ENCODE measurements at places on chromosomes 1 and 21.

GRCh38 chr1:240149484-240150094 is 57.9 kb downstream of the FMN2 start:
- DNase-seq = peak; percentile 56

GRCh38 chr1:84884671-84885389 is 8.2 kb downstream of the LPAR3 start:
- DNase-seq = no peak

GRCh38 chr1:44624268-44624901 is 49.9 kb downstream of the TMEM53 start:
- no peak for DNase-seq

DNA sequence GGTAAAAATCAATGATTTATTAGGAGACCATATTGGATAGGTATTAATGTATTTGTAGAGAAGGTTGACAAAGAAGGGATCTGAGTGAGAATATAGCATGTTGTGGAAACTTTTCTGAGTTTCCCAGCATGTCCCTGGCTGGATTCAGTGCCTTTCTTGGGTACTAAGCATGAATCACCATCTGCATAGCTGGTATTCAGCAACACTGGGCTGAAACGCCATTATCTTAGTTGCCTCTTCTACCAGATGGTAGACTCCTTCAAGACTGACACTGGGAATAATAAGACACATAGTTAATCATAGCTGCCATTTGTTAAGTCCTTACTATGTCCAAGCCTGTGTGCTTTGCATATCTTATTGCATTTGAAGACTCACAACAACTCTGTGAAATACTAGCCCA is 45.5 kb downstream of the ATP5PF start:
- DNase-seq = no peak

DNA sequence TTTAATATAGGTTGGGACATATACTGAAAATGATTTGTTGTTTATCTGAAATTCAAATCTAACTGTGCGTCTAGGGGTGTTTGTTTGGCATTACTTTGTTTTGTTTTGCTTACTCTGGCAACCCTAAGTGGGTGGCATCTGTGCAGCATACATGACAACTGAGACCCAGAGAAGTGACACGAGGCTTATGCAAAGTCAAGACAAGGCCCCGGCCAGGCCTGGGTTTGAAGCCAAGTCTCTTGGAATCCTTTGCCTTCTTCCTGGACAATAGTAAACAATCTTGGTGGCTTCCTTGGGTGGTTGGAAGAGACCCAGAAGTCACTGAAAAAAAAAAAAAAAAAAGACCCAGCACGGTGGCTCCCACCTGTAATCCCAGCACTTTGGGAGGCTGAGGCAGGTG is 197.6 kb upstream of the TMEM51 start:
- no peak for DNase-seq

DNA sequence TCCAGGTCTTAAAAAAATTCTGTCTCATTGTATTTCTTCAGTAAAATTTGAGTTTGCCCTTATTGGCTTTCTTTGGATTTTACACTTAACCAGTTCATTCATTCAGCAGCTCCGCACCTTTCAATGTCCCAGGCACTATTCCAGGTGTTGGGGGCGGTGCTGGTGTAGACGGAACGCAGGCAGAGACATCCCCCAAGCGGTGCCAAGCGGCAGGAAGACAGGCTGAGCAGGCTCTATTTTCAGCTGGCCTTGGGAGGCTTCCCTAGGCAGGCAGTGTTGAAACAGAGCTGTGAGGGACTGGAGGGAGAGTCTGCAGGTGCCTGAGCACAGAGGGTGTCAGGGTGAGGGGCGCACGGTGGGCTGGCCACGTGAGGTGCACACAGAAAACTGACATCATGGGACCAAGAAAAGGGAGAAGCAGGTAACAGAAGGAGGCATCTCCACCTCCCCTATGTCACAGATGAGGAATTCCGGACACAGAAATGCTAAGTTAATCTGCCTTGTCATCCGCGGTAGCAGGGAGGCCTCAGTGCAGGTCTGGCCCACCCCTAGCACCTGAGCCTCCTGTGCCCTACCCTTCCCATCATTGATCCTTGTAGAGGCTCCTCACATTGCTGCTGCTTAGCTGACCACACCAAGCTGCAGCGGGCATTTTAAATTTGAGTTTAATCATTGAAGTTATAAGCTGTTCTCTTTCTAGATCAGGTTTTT is 40.8 kb downstream of the SLC37A1 start:
- DNase-seq = no peak

GRCh38 chr1:201990427-201990826 is 8.0 kb downstream of the RNPEP start:
- DNase-seq = no peak

DNA sequence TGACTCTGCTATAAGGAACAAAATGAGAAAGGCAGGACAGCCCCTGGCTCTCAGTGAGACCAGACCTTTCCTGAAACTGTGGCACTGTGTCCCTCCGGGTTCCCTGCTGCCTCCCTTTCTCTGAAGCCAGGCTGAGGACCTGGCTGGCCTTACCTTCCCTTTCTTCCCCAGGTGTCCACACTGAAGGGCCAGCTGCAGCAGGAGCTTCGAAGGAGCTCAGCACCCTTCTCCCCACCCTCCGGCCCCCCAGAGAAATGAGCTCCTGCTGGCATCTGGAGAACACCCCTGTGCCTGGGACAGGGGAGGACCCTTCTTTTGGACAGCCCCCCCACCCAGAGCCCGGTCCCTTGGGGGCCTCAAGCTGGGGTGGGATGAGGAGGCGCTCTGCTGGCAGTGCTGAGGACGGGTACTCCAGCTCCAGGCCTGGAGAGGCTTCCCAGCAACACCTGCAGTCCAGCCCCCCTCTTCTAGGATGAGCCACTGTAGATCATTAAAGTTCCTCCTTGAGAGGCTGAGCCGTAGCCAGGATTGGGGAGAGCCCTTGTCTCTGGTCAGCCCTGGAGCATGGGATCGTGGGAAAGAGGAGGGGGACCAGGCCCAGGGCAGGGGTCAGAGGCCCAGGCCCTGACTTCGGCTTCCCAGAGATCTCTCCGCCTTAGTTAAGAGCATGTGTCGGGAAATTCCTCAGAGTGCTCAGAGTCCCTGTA is 8.1 kb downstream of the MFAP2 start:
- DNase-seq = no peak

DNA sequence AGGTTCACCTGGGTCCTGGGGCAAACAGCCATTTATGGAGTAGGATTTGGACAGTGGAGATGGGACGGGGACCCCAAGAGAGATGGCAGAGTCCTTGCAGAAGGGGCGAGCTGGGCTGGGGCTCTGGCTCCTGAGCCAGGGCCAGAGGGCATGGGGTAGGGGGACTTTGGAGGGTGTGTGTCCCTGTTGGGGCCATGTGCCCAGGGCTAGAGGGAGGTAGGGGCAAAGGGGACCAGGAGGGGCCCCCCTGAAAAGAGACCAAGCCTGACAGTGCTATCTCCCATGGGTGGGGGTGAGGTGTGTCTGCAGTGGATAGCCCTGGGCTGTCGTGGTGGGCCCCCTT is 92.3 kb downstream of the TRIM11 start:
- DNase-seq = no peak

- no peak for DNase-seq
These were observed 21.4 kb downstream of the FRRS1 start for GRCh38 chr1:99745061-99745460.

- DNase-seq = no peak
These were observed 67.5 kb downstream of the TRIM11 start for GRCh38 chr1:228339059-228339704.

DNA sequence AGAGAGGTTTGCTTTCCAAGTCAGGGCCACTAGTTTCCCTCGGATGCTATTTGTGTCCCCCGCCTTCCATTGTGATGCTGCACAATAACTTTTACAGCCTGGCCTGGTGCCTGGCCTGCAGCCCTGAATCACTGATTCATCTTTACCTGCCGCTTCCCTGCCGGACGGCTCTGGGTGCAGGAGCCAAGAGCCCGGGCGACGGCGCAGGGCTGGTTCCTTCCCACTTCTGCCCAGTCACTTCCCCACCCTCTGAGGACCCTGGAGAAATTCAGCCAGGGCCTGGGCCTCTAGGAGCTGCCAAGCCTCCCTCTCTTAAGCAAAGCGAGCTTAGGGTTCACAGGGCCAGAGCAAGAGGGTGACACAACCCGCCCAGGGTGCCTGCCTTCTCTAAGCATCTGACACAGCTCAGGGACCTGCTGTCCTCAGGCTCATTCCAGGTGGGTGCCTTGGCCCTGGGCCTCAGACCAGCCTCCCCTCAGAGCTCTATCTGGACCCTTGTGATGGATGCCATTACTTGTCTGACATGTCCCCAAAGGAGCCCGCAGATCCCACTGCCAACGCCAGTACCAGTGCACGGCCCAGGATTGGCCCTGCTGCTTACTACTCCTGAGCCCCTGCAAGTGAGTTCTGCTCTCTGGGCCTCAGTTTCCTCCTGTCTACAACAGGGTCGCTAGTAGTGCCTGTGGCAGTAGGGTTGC is 381.0 kb upstream of the VAMP3 start:
- DNase-seq = no peak
